ENCODE measurements at places on chromosomes 2 and 18.

DNA sequence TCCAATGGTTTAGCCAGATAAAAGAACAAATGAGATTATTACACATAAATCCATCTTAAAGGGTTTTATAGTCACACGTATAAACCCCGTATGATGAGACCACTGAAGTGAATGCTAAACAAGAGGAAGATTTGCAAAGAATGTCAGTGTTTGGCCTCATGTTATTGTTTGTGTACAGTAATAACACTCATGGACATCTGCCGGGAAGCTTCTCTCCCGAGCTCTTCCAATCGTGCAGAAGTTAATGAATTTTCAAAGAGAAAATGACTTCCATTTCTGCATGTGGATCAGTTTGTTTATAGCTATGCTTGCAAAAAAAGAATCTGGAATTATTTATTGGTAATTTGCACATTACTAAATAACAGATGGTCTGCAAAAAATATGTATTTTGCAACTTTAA is 88.5 kb upstream of the APCDD1 start:
- no peak for DNase-seq

DNA sequence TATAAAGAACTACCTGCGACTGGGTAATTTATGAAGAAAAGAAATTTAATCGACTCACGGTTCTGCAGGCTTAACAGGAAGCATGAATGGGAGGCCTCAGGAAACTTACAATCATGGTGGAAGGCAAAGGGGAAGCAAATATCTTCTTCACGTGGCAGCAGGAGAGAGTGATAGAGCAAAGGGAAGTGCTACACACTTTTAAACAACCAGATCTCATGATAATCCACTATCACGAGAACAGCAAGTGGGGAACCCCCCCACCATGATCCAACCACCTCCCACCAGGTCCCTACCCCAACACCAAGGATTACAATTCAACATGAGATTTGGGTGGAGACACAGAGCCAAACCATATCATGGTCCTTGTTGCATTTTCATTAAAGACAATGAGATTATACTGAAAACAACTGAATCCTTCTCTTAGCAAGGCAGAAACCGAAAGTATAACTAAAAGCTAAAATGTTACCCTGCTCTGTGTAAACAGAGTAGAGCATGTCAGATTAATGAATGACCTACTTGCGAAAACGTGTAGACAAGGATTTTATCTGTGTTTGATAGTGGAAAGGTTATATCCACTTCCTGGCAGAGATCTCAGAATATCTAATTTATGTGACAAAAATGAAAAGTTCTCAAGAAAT is 60.1 kb upstream of the RBBP8 start:
- DNase-seq = no peak

DNA sequence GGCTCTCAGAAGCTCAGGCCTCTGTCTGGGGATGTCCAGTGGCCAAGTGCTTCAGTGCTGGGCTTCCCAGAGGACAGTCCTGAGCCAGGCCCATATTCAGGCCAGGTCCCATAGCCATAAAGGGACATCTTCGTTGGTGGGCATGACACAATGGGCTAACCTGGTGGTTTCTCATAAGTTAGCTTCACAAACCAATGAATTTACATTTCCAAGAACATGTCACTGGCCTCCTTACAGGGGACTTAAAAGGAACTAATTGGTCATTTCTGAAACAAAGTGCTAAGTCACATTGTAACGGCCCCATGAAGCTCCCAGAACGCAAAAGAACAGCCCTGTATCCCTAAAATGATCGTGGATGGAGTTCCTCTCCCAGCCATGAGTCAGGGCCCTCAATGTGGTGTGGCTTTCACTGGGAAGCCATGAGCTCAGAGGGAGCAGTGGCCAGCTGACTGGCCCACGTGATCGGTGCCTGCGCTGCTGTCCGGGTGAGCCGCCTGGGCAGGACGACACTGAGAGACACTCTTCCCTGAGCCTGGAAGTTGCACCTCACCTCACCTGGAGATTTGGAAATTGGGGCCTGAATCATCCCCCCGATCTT is 163.7 kb upstream of the APCDD1 start:
- DNase-seq = no peak

DNA sequence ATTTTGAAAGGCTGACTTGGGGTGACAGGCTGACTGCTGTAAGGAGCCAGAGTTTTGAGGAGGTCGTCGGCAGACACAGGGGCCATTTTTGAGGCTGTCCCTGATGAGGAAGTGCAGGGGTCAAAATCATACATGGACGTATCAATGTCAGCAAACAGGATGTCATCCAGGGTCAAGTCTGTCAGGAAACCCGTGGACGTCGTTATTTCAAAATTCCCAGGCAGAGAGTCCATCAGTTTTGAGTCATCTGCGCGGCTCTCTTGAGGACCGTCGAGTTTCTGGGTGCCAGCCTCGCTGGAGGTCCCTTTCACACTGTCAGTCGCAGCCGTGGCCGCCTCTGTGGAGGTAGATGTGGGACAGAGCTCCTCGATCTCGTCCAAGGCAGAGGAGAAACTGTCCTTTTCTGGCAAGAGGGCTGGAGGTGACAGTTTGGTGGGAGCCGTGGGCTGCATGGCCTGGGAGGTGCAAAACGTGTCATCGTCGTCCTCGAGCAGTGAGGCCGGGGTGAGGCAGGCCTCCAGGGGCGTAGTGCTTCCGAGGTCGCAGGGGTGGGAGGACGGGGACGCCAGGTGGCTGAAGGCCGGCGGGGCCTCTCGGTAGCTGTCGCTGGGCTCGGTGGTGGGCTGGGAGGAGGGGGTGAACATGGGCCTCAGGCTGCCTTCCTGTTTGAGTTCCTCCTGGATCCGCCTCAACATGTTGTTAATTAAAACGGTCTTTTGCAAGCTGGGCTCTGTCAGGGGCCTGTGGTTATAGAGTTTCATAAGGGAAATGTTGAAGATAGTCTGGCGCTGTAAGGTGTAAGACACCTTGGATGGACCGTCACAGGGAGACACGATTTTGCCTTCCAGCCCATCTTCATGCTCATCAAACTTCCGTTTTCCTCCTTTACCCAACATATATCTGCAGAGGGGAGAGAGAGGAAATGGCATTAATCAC is 17.5 kb downstream of the SERTAD2 start:
- DNase-seq = no peak

DNA sequence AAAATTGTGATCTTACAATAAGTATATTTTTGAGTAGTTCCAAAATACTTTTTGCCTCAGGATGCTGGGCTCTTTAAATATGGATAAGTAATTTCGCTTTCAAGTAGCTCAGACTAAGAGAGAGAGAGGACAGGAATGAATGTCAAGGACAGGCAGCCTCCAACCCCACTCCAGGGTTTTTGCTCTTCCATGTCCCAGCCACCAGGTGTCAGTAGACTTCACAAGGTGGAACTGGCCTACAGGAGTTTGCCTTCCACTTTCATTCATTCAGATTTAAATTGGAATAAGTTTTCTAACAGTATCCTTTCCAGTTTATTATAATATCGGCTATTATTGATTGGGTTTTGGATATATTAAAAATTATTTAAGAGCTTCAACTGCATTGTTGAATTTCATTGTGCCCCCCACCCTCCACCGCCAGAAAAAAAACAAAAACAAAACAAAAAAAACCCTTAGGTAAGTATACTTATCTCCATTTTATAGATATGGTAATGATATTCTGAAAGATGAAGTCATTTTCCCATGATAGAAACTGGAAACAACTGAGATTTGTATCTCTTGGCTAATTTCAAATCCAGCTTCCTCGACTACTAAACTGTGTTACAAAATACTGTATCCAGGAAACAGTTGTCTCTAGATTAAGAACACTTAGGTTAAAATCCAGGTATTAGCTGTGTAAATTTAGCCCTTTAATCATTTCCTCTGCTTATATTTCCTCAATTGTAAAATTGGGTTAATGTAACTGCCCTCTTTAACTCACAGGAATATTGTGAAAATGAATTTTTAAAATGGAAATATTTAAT is 793.1 kb downstream of the ERBB4 start:
- peak; percentile 85 for DNase-seq

- DNase-seq = no peak
Measured at GRCh38 chr2:178895171-178895570, 87.9 kb upstream of the TTN start.

GRCh38 chr2:103151046-103151445 is 389.2 kb downstream of the TMEM182 start:
- DNase-seq = no peak

GRCh38 chr2:168470320-168471162 is 14.5 kb downstream of the CERS6 start:
- peak; percentile 67 for DNase-seq

DNA sequence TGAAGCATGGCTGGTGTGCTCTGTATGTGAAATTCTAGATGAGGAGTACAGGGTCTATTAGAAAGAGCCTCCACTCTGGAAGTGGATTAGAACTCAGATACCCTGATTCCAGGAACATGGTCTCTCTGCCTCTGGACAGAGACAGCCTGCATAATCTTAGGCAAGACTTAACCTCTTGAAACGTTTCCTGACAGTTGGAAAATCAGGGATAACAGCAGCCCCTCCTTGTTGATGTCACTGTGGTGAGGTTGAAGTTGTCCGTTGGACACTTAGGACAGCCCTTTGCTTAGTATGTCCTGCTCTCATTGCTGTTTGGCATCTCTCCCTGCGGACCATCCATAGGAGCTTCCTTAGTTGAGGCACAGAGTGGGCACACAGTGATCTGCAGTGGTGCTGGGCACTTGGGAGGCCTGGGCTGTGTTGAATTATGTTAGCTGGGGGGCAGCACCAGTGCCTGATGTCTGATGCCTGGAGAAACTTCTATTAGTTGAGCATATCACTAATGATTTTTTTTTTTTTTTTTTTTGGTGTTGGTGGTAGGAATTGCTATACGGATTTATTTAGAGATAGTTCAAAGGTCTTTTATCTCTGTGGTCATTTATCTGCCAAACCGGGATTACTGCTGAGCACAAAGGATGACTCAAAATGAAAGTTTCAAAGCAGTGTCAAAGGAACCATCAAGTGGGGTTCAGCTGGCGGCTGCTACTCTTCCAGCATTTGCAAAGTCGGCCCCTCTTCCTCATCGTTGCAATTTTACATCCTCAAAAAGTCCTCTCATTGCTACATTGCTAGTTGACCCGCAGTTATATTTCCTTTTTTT is 28.8 kb downstream of the SETBP1 start:
- DNase-seq = no peak

GRCh38 chr2:205764270-205764746 is 82.0 kb downstream of the NRP2 start:
- DNase-seq = no peak

- no peak for DNase-seq
Measured at GRCh38 chr18:49853436-49853835, 40.1 kb upstream of the ACAA2 start.

GRCh38 chr2:184527058-184527457 is 71.3 kb upstream of the ZNF804A start:
- DNase-seq = peak; percentile 62

DNA sequence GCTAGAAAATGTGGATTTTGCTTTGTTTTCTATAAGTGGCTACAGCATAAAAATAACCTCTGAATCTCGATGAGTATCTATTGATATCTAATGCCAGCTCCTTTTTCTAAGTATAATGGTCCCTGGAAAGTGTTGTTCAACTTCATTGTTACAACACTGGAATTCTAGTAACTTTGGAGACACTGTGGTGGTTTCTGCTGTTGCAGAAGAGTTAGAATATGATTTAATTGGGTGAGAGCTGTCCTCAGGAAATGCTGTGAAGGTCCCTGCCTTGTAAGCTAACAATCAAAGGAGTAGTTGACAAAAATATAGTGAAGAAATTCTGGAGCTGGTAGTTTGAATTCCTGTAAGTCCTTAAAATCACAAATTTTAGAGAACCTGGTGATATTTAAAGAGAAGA is 62.1 kb downstream of the C18orf63 start:
- DNase-seq = no peak

DNA sequence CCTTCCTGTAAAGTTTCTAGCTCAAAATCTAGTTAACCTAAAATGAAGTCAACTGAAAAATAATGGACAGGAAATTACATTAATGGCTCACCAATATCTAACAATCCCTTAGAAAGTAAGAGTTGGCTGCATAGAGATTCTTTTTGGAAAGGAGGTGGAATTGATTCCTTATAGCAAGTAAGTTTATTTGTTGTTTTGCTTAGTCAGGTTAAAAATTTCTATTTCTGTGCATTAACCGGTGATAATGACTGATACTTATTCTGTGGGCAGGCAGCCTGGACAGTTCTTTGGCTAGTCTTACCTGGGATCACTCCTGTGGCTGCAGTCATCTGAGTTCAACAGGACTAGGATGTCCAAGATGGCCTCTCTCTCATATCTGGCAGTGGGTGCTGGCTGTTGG is 6.9 kb upstream of the BCL2L11 start:
- DNase-seq = no peak

DNA sequence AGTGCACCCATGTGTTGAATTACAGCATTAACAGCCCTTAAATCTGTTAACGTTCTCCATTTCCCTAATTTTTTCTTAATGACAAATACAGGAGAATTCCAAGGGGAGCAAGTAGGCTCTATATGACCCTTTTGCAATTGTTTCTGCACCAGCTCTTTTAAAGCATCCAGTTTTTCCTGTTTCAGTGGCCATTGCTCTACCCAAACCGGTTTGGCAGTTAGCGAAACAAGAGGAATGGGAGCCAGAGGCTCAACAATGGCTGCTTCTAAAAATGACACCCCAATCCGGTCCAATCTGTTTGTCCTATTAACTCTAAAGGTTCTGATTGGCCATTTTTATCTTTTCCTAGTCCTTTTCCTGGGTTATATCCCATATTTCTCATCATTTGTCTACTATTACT is 15.1 kb upstream of the SUCLG1 start:
- no peak for DNase-seq

GRCh38 chr18:47799376-47799775 is 131.1 kb downstream of the SMAD2 start:
- no peak for DNase-seq

DNA sequence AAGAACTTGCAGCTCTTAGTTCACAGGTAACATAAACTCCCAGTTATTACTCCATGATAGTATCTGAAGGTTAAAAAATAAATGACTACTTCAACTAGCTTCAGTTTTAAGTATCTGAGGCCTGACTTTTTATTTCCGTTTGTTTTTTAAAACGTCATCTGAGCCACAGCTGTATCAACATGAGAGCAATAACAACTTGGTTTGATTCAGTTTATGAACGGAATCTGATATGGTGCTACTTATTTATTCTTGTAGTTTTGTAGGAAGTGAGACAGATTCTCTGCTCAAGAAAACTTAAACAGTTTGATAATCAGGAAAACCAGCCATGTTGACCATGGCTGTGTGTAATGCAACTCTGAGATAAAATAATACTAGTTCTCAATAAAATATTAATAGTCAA is 34.9 kb downstream of the NAB1 start:
- DNase-seq = no peak

GRCh38 chr2:226581004-226581403 is 218.6 kb downstream of the IRS1 start:
- no peak for DNase-seq
